Stimulated activated CD8-positive, alpha-beta memory T cell treated with anti-CD3 and anti-CD28 coated beads, Interleukin-7, amount 100 ng/mL, for 4 hours (primary cell): ENCODE measurements at places on chromosomes 4 and X.

DNA sequence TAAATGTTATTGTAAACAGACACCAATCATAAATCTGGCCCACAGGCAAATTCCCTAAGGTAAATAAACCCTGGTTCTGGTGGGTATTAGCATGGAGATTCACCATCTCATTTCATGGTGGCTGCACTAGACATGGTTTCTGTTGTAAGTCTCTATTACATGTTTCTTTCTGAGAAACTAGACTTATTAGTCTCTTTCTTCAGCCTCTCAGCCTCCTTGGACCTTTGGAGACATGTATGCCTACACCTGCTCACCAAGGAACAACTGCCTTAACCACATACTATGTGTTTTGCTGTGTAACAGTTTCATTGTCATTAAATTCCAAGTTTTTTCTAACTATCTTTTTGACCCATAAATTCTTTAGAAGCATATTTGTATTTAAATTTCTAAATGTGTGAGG is 13.1 kb downstream of the DDIT4L start:
- DNase-seq = no peak

DNA sequence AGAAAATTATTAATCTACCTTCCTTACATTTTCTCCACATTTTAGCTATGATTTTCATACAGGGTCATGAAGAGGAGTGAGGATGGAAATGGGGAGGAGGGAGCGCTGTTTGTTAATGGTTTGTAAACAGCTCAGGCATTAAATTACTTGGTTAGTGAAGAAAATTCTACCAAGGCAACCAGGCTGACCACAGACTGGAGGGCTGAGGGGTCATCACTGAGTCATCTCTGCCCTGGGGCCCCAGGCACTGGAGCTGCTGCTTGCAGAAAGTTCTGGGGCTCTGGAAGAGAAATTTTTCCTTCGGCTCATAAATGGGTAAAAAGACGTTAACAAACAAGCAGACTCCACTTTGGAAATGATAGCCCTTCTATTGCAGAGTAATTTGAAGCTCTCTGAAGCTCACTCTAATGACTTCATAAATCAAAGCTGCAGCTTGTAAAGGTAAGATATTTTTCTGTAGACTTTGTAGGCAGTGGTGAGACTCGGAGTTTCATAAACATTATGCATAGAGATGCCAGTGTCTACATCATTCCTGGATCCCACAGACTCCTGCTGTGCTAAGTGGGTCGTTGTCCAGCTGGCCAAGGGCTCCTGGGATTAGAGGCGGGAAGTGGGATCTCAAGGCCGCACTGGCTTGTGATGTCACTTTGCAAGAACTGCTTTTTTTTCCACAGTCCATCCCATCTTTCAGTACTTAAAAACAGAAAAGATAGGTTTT is 159.6 kb downstream of the PTTG2 start:
- no peak for DNase-seq

DNA sequence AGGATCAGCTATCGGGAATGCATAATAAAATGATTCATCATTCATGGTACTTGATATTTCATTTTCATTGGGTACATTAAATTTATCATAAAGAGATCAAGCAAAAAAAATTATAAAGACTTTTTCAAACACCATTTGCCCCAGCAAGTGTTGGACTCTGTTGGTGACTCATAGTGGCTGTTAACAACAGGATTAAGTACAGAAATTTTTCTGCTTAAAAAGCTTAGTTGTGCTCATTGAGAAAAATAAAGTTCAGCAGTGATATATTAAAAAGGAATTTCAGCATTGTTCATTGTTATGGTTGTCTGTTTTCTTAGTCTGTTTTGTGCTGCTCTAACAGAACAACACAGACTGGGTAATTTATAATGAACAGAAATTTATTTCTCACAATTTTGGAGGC is 86.2 kb upstream of the PCDH10 start:
- no peak for DNase-seq

DNA sequence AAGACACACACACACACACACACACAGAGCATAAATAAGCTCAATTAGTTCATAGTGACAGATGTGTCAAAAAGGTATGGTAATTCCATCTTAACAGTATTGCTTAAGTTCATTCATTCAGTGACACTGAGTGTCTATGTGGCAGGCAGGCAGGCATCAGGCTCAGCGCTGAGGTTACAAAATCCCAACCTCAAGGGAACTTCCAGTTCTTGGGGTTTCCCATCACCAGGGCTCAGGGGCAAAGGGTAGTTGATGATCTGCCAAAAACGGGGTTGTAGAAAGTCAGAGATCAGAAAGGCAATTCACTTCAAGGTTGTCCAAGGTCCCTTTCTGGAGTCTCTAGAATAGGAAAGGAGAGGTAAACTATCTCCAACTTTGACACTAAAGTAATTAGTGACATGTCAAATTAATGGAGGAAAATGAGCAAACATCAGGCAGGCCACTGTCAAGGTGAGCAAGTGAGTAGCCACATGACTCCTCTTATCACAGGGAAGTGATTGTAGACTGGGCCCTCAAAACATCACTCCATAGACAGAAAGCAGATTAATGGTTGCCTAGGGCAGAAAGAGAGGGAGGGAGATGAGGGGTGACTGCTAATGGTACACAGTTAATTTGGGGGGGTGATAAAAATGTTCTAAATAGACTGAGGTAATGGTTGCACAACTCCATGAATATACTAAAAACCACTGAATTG is 41.8 kb downstream of the GPC4 start:
- no peak for DNase-seq

DNA sequence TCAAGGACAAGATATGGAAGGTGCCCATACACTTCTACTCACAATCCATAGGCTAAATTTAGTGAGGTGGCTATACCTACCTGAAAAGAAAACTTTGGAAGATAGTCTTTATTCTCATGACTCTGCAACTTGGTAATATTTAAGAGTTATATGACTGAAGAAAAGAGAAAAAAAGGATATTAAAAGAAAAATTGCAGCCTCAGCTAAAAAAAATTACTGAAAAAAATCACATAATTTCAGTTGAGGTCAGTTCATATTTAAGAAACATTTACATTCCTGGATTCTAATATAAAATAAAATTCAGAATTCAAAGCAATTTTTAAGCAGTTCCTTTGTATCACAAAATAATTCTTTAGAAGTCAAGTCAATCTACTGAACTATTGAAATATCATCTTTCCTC is 166.5 kb downstream of the GABRG1 start:
- no peak for DNase-seq

- DNase-seq = no peak
These were observed 23.3 kb upstream of the SCML2 start for GRCh38 chrX:18377796-18378195.

GRCh38 chrX:2689773-2690666 is 1.1 kb upstream of the CD99 start:
- no peak for DNase-seq

DNA sequence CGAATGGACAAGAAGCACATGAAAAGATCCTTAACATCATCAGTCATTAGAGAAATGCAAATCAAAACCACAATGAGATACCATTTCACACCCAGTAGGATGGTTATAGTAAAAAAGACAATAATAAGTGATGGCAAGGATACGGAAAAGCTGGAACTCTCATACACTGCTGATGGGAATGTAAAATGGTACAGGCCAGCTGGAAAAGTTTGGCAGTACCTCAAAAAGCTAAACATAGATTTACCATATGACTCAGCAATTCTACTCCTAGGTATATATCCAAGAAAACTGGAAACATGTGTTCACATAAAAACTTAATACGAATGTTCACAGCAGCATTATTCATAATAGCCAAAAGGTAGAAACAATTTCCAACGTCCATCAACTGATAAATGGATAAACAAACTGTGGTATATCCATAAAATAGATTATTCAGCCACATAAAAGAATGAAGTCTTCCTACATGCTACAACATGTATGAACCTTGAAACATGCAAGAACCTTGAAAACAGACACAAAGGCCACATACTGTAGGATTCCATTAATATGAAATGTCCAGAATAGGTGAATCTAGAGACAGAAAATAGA is 11.9 kb downstream of the RPS6KA3 start:
- no peak for DNase-seq

GRCh38 chr4:6017030-6017429 is 1.2 kb downstream of the C4orf50 start:
- no peak for DNase-seq

DNA sequence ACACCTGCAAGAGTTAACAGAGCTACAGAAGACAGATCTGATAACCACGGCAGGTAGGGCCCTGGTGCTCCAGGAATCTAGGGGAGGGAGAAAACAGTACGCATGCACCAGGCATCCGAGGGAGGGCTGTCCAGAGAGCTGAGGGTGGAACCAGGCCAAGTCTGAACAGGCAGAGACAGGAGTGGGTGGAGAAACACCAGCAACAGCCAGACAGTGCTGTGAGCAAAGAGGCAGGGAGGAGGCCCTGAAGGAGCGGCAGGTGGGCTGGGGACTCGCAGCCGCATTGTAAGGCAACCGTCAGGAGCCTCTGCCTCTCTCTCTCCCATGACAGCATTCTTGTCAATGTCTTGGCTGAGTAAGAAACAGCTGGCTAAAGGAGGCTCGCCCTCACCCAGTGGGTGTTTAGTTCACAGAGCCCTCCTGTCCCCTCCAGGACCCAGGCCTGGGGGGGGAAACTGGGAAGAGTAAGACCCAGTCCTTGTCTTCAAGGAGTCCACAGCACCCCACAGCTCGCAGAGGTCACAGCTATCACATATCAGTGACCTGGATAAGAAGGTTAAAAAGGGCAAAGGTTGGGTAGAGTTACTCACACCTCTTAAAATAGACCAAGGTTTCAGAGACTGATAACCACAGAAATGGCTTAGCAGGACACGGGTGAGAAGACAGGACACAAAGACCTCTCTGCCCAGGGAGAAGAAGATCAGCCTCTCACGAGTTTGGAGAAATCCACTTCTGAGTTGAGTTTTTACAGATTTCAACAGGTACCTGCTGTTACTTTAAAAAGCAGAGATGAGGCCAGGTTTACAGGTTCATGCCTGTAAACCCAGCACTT is 10.5 kb downstream of the ACSL1 start:
- no peak for DNase-seq

DNA sequence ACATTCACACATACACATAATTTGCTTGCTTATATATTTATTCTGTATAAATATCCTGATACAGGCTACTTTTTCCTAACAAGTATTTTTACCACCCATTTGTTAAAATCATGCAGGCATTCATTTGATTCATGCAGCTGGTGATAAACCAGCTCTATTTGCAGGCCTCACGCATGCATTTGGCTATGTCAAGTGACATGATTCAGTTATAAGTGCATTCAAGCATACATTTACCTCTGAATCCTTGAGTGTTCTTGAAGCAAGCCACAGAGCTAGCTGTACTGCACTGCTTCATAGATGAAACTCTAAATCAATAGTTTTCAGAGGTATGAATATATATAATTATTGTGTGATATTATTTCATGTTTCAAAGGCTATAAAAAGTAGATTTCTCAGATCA is 544.0 kb upstream of the AGA start:
- no peak for DNase-seq

DNA sequence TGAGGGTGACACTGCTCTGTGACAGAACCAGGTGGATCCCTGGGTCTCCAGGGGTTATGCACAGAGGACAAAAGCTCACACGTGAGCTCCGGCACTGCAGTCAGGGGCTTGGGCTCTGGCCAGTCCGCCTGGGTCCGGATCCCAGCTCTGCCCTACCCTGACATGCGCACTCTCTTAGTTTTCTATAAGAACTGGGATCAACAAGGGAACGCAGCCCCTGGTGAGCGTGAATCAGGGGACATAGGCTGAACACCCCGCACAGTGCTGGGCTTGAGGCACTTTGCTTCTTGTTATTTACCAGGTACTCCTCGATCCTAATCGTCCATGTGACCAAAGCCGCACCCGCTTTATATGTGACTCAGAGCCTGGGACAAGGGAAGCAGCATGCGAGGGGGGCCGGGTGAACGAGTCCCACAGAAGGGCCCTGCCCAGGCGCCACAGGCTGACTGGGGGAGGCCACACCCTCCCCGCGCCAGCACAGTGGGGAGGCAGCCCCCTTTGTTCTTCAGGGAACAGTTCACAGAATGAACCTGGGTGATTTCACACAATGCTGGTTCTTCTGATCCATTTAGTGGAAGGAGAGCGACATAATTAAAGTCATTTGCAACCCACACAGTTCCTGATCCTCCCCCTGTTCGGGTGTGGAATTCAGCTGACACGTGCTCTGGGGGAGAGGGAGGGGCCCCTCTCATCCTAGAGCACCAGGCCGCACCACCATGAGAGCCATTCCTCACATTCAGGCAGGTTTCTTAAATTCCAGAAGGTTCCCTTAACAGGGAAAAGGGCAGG is 55.5 kb downstream of the WFS1 start:
- DNase-seq = no peak

GRCh38 chr4:109966891-109967481 is 54.3 kb downstream of the EGF start:
- DNase-seq = no peak

GRCh38 chrX:73561801-73562200 is 1.2 kb upstream of the CHIC1 start:
- no peak for DNase-seq

DNA sequence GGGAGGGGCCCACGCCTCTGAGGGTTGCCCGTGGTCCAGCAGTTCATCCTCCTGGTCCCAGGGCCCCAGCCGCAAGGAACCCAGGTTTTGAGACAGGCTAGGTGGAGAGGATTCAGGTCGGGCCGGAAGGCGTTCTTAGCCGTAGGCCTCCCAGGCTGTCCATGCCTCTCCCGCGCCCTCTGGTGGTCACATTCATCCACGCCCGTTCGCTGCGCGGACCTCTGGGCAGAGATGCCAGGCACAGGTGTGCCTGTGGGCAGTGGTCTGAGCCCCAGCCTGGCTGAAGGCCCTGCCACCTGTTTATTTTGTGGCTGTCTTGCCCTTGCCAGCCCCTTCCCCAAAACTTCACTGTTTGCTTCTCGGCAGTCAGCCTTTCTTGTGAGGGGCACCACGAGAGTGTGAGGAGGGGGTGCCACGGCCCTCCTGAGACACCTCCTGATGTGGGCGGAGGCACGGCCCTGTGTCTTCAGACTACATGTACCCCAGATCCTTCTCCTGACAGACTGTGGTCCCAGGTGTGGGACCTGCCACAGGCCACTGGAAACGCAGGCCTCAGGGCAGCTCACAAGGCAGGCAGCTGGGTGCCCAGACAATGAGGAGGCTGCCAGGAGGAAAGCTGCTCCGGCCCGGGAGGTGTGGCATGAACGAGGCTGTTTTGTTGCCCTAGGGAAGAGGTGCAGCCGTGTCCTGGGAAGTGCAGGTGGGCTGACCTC is 5.0 kb downstream of the UVSSA start:
- DNase-seq = peak; percentile 77

GRCh38 chr4:139916041-139916440 is 237.9 kb downstream of the MAML3 start:
- no peak for DNase-seq

DNA sequence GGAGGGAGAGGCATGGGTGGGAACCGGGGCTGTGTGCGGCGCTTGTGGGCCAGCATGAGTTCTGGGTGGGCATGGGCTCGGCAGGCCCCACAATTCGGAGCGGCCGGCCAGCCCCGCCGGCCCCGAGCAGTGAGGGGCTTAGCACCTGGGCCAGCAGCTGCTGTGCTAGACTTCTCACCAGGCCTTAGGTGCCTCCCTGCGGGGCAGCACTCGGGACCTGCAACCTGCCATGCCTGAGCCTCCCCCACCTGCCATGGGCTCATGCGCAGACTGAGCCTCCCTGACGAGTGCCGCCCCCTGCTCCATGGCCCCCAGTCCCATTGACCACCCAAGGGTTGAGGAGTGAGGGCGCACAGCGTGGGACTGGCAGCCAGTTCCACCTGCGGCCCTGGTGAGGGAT is 573.9 kb downstream of the TMA16 start:
- DNase-seq = no peak
